ENCODE measurements at places on chromosomes 5 and 9.

DNA sequence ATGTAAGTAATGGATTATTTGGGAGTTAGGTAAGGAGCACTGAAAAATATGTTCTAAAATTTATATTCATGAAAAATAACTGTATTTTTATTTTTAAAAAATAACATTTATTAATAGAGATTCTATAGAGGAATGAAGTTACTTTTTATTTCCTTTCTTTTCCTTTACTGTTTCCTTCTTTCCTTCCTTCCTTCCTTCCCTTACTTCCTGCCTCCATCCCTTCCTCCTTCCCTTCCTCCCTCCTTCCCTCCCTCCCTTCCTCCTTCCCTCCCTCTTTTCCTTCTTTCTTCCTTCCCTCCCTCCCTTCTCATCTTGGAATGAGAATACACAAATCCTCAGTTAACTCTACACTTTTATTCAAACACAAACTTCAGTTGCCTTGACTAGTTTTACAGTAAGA, 560.1 kb downstream of the RAB3C start:
- DNase-seq, result no peak

- no peak for DNase-seq
Observed at GRCh38 chr9:75962662-75963036, 72.2 kb downstream of the PCSK5 start.

DNA sequence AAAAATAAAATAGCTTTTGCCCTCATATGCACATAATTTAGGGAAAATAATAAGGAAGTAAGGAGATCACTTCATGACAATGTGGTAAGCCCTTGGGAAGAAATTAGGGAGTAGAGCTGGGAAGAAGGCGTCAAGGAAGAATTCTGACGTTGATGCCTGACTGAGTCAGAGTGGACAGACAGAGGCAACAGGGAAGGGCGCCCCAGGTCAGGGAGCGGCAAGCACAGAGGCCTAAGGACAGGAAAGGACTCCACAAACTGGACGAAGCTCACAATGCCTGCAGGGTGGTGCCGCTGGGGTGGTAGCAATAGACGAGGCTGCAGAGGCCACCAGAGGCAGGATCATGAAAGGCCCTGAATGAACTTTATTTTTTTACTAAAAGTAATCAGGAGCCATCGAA, 7.6 kb downstream of the DRD1 start:
- no peak for DNase-seq

DNA sequence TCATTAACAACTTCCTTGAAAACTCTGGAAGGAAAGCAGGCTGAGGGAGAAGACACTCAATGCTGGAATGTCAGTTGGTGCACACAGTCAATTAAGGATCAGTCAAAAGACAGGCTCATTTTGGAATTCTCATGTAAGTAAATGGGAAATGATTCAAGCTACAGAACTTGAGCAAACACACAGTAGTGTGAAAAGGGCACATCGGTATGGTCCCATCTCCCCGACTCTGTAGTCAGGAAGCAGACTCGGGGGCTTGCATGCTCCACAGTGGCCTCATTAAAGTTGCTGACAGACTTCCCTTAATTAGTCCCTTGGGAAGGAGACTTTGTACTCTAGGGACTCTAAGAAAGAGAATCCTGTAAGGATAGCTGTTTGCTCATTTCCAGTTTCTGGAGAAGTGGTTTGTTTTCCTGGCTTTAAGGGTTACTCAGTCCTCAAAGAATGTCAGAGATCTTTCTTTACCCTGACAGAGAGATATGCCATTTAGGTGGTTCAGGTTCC, 339.2 kb downstream of the ADAMTS6 start:
- DNase-seq, result no peak

- DNase-seq, result no peak
Observed at GRCh38 chr5:158429564-158429963, 570.6 kb upstream of the CLINT1 start.

GRCh38 chr9:78756813-78757510, 460.0 kb downstream of the PSAT1 start:
- no peak for DNase-seq

- DNase-seq, result no peak
Observed at GRCh38 chr5:138972230-138972629, 97.1 kb upstream of the LRRTM2 start.

DNA sequence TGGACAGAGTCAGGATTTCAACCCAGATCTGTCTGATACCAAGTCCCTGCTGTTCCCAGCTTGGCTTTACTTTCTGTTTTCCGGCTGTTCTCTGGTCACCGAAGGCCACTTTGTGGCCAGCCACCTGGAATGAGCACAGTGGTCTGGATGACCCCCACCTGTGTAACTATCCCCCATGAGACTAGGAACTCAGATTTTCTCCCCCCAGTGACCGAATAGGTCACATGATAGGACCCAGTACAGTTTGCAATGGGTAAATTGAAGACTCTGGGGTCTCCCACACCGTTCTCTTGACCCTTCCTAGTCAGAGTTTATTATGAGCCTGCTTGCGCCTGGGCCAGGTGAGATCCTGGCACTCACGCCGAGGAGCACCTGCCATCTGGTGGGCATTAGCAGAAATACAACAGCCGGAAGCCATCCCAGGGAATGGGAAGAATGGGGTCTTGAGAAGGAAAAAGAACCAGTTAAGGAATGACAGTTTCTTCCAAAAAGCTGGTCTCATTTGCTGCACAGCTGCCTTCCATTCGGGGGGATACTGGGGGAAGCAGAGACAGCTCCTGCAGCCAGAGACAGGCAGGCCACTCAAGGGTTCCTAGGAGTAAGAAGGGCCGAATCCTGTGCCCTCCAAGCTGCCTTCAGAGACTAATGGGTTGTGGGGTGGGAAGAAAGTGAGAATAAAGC, 7.1 kb downstream of the PHYHD1 start:
- no peak for DNase-seq

DNA sequence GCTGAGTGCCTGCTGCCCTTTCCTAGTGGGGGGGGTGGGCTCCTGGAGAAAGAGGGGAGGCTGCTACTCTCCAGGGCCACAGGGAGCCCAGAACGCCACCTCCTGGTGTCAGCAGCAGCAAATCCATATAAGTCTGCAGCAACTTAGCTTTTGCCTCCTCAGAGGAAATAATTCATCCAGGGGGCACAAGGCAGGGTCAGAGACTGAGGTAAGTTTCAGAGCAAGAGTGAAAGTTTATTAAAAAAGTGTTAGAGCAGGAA, 4.0 kb upstream of the CLPTM1L start:
- no peak for DNase-seq

DNA sequence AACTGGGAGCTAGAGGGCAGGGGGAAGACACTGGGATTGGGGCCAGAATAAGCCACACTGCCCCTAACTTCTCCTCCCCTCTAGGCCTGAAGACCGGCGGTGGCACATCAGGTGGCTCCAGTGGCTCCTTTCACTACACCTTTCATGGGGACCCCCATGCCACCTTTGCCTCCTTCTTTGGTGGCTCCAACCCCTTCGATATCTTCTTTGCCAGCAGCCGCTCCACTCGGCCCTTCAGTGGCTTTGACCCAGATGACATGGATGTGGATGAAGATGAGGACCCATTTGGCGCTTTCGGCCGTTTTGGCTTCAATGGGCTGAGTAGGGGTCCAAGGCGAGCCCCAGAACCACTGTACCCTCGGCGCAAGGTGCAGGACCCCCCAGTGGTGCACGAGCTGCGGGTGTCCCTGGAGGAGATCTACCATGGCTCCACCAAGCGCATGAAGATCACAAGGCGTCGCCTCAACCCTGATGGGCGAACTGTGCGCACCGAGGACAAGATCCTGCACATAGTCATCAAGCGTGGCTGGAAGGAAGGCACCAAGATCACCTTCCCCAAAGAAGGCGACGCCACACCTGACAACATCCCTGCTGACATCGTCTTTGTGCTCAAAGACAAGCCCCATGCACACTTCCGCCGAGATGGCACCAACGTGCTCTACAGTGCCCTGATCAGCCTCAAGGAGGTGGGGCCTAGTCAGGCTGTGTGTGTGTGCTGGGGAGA, 6.8 kb downstream of the DNAJB5 start:
- DNase-seq, result no peak

DNA sequence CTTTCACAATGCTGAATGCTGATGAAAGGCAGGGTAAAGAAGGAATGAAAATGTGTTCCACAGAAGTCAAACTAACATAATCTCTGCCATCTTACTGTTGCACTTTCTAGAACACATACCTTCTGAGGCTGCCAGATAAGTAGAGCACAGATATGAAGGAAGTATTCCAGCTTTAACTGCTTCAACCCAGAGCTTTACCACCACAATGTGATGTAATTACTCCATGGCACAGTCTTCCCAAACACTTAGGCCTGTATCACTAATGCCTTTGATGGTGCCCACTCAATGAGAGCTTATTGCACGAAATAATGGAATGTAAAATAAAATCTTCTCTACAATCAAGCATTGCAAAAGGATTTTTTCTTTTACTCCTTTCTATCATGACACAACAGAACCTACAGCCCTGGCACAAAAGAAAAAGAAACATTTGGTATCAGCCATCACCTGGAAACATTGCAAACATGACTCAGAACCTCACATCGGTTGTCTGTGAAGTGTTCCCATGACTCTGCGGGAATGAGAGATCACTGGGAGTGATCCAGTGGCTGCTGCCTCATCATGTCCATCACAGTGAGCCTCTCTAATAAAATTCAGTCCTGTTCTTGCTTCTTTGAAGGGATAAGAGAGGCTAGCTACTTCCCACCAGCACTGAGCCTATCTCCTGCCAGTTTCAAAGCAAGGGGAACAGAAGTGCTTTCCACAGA, 385.8 kb downstream of the EFNA5 start:
- DNase-seq, result no peak

- no peak for DNase-seq
Observed at GRCh38 chr9:114303571-114303970, 19.3 kb upstream of the ORM1 start.

GRCh38 chr9:1722404-1722803, 292.7 kb upstream of the SMARCA2 start:
- DNase-seq, result no peak

DNA sequence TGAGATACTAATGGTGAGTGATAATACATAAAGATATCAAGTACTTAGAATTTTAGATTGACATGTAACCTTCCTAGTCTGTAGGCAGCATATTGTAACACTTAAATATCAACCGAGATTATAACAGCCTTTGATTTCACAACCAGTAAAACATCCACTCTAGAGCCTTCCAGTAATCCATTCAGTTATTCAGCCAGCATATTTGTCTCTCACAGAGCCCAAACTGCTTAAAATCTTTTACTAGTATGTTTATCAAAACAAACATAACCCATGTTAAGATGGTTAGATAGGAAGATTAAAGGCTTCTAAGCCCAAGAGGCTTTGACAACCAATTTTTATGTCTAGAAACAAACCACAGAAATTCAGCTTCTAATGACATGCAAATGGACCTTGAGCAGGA, 177.9 kb upstream of the FST start:
- no peak for DNase-seq

DNA sequence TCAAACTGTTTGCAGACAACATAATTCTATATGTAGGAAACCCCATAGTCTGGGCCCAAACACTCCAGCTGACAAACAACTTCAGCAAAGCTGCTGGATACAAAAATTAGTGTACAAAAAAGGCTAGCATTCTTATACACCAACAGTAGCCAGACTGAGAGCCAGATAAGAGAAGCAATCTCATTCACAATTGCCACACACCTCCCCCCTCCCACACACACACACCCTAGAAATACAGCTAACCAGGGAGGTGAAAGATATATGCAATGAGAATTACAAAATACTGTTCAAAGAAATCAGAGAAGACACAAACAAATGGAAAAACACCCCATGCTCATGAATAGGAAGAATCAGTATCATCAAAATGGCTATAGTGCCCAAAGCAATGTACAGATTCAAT, 9.0 kb downstream of the MTREX start:
- DNase-seq, result no peak

DNA sequence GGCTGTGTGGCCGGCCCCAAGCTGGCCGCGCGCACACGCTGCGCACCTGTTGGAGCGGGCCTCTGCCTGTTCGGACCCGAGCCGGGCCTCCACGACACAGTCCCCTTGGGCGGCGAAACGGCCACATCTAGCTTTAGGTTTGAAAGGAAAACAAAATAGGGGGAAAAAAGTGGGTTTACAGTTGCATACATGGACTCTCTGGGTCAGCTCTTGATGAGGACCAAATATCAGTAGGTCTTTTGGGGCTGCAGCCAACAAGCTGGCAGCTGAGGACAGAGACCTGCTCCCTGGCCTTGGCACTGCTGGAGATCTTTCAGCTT, 20.7 kb downstream of the IGIP start:
- no peak for DNase-seq

DNA sequence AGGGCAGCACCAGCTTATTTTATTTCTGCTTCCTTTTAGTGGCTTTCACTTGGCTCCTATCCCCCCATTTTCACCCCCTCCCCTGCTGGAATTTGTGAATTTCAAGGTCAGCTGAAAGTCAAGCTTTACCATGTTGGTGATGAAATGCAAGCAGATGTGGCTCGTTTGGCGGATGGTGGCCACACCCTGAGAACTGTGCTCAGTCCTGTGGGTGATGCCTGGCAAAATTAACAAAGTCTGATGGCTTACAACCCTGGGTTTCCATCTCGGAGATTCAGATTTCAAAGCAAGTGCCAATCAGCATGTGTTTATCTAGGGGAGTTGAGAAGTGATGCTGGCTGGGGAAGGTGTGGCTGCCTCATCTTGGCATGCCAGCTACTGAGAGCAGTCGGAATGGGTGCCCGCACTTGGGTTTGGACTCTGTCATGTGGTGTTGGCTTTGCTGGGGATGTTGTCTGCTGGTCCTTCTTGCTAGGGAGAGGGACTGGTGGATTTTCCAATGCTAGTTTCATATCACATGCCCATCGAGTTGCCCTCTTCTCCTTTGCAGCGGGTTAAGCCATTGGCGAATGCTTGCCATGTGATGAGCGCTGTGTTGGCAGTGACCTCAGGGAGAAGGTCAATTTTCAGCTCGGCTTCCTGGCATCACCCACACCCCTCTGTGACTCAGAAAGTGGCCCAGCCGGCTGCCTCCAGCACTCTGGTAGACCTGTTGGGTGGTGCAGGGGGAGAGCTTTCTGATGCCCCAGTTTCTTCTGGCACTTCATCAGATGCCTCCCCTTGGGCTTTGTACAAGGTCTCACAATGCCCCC, 77.0 kb upstream of the PITX1 start:
- no peak for DNase-seq

- DNase-seq, result no peak
Observed at GRCh38 chr9:132504488-132504887, 77.9 kb upstream of the BARHL1 start.

GRCh38 chr5:77620405-77620804, 18.1 kb downstream of the OTP start:
- DNase-seq, result no peak

GRCh38 chr9:131666774-131667173, 73.1 kb downstream of the RAPGEF1 start:
- DNase-seq, result no peak

- DNase-seq, result no peak
Observed at GRCh38 chr5:172959824-172960799, 888 bp downstream of the RPL26L1 start.

- DNase-seq, result no peak
Observed at GRCh38 chr5:1069720-1070088, 42.2 kb downstream of the SLC12A7 start.

- no peak for DNase-seq
Observed at GRCh38 chr5:116358911-116359418, 215.7 kb downstream of the SEMA6A start.

DNA sequence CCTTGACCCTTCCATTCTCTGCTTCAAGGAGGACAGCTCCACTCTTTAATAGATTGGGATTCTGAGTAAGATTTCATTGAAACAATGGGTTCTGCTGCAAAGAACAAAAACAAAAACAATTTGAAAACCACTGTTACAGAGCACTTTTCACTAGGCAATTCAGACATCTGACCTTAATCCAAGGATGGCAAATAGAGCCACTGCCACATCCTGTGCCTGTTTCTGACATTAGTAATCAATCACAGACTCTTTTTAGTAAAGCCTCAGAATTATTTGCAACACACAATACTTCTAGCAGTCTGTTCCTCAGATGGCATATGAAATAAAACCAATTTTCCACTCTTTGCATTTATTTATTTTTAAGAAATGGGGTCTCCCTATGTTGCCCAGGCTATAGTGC, 37.8 kb upstream of the NDFIP1 start:
- DNase-seq, result no peak
